Right lobe of liver (tissue), 6 donors: ENCODE measurements at places on chromosomes 7 and 10. TPM values are rescaled to one million over a fixed set of nuclear protein-coding genes. Genes with fewer than 3 reads are reported as not detected.

DNA sequence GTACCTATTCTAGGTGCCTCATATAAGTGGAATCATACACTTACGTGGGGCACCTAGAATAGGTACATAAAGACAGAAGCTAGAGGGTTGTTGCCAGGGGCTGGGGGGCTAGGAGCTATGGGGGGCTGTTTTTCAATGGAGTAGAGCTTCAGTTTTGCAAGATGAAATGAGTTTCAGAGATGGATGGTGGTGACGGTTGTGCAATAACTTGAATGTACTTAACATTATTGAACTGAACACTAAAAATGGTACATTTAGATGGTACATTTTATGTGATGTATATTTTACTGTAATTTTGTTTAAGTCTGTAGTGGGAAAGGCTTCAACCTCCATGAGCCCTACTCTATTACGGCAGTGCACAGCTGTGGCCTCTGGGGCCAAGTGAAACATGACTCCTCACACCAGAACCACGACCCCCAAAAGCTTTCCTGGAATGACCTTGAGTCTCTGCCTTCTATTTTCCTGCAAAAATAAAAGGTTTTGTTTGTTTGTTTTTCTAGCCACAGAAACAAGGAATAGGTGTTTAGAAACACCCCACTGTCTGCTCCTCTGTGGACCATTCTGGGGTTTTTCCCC is 147.3 kb upstream of the PLXNA4 start:
- no peak for DNase-seq

- DNase-seq = peak; percentile 31
These were observed 221.5 kb upstream of the AOAH start for GRCh38 chr7:36945612-36946400.

DNA sequence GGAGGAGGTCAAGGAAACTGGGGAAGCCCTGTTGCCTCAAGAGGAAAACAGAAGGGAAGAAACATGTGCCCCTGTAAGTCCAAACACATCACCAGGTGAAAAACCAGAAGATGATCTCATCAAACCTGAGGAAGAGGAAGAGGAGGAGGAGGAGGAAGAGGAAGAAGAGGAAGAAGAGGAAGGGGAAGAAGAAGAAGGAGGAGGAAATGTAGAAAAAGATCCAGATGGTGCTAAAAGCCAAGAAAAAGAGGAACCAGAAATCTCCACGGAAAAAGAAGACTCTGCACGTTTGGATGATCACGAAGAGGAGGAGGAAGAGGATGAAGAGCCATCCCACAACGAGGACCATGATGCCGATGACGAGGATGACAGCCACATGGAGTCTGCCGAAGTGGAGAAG is 82.7 kb upstream of the SAMD8 start:
- DNase-seq = no peak

DNA sequence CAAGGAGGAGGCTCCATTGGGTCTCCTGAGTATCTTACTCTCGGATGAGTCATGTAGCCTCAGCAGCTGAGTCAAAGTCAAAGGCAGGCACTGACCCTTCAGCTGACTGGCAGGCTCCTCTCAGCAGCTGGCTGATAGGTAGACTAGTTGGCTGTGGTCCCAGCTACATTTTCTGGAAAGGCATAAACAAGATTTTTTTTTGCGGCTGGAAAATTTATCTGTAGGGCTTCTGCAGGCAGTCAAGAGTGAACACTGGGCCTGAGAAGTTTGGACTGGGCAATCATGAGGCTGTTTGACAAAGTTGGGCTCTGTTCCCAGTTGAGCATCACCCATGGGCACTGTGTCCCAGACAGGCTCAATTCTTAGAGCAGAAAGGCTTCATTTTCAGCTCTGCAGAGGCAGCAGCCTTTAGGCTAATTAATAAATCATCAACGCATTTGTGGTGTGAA is 796.2 kb downstream of the CCSER2 start:
- peak; percentile 76 for DNase-seq

DNA sequence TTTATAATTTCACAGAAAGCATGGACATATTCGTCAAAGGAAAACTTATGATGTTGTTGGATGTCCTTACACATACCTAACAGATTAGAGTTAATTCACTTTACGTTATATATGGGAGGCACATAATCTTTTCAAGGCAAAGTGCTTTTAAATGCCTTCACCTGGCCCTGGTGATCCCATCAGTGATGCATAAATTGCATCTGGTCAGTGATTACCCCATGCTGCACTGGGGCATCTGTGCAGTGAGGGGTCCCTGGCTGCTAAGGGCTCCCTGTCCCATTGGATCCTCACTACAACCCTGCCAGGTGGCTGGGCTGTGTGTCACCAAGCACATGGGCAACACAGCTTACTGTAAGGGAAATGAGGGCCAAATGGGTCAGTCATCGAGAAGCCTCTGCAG is 441.1 kb downstream of the RPS24 start:
- no peak for DNase-seq

DNA sequence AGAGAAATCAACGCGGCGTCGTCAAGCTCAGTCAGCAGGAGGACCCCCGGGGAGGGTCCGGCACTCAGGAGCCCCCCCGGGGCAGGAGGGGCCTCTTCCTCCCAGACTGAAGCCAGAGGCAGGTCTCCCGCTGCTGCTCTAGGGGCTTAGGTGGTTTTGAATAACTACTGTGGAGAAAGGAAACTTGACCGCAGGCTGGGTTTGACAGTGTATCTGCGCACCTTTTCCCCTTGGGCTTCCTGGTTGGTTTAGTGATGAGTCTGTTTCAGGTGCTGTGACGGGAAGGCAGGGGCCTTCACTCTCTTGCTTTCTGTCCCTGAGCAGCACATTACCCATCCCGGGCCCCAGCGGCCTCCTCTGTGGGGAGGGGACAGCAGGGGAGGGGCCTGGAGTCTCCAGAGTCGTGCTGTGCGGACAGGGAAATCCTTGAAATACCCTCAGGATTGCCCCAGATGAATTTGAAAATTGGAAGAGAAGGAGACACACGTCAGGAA is 262.2 kb downstream of the ADARB2 start:
- no peak for DNase-seq

DNA sequence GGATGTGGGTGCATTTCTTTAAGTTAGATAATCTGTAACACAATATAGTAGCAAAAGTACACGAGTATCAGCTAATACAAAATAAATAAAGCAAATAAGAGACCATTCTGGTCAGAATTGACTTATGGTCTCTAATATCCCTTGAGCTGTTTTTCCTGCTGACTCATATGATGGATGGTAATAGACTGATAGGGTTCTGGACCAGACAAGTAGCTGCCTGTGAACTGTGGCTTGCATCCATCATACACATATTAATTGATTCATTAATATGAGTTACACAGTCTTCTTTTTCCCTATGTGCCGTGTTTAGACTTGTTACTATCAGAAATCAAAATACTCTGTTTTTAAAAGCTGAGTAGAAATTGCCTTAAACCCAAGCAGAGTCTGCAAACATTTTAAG is 762.8 kb downstream of the GATA3 start:
- DNase-seq = no peak

EBF3 gene
- total RNA-seq = not detected
